ENCODE measurements at places on chromosomes 3 and 15.

DNA sequence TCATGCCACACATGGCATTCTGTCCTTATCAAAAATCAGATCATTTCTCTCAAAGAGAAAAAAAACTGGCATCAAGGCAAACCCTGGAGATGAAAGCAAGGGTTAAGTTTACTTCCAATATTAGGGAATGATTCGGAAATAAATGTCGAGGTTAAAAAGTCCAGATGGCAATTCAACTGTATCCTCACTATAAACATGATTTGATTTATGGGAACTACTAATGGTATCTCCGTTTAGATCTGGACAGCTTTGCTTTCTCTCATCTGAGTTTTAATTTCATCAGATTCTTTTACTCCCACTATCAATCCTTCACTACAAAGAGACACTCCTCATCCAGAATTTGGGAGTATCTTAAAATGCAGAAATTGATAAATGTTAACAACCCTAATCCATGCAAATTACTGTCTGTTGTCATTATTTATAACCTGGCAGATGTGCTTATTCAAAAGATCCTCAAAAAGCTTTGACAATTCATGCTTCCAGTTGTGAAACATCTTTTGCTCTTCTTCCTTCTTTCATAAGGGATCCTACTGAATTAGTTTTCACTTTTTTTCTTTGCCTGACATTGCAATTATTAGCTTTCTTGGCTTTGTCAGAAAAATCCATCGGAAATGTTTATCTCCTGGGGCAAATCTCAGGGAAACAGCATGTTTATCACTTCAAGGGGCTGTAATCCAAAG lies 903.2 kb downstream of the MCTP2 start:
- no peak for ATAC-seq

DNA sequence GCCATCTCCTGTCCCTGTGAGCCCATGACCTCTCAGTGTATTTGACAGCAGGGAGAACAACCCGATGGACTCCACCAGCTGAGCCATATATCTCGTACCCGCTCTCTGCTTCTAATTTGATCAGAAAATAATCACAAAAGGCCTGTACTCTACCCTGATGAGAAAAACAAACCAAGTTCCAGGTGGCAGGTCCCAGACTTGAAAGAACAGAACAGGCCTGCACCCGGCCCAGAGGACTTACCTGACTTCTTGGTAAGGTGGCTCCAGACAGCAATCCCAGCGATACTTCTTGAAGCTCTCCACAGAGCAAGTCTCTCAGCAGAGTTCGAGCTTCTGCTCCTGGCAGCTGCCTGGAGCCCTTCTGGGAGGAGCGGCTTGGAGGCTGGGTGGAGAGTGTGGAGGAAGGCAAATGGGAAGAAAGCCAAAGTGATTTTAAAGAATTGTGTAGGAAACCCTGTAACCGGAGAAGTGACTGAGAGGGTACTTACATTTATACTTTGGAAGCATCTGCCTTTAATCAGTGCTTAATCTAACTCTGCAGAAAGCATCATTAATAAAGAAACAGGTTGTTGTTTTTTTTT lies 91.6 kb downstream of the SCN11A start:
- no peak for ATAC-seq

- no peak for ATAC-seq
These were observed 21.9 kb downstream of the AKAP13 start for GRCh38 chr15:85402195-85402881.

- no peak for ATAC-seq
These were observed 125.8 kb upstream of the STT3B start for GRCh38 chr3:31406896-31407295.

- peak; percentile 70 for ATAC-seq
These were observed 314.7 kb downstream of the LPP start for GRCh38 chr3:188468662-188469061.

DNA sequence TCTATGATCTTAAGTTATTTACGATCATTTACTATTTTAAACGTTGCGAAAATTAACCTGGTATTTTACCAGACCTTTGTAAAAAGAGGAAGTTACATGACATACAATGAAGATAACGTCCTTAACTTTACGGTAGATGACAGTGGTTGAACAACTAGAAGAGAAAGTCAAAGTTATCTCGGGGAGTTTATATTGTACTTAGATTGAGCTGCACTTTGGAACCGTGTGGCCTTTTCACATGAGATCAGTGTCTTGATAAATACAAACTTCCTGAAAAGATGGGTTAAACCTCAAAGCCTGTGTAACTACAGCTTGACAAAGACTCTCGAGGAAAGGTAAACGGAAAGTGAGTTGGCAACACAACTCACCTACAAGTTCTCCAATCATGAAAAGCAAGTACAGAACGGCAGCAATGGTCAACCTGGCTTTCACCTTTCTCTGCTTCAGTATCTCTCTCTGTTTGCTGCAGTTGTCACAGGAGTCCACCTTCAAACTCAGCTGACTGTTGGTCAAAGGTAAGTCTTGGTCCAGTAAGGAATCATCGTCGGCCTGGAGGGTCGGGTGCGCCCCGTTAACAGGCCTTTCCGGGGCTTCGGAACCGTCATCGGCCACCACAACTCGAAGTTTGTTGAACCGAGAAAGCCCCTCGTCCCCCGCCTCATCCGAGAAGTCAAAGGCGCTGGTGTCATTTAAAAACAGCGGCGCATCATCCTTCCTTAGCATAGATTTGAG lies 793 bp downstream of the SLC30A4 start:
- peak; percentile 13 for ATAC-seq

DNA sequence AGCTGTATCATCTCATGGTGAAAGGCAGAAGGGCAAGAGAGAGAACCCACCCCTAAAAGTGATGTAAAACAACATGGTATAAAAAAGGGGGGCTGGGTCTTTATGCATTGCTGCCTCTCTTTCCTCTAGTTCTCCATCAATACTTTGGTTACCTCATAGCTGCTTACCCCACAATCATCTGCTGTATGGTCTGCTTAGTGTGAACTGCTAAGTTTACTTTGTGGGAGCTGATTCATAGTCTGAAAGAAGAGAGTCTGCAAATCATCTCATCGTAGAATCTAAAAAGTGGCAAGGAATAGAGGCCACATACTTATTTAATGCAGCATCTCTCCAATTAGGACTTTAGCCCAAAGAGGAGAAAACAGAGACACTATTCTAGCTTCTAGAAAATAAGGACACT lies 546.8 kb downstream of the GBE1 start:
- no peak for ATAC-seq

DNA sequence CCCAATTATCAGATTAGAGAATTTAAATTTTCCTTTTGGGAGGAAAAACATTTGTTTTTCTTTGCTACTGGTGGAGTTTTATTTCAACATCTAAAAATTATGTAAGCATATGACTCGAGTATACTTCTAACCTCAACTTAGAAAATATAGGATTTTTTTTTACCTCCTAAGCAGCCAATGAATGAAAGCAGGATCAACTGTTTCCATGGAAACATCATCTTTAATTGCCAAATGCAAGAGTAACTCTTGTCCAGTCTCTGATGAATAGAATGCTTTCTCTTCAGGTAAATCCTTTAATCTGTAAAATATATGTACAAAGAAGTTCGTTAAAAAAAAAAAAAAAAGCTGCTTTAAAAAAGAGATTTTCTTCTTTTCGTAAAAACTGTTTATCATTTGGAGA lies 93.6 kb downstream of the CNTN3 start:
- ATAC-seq, result no peak

- no peak for ATAC-seq
These were observed 11.9 kb downstream of the TMEM158 start for GRCh38 chr3:45214061-45214680.

- no peak for ATAC-seq
These were observed 52.4 kb downstream of the KLHL25 start for GRCh38 chr15:85742186-85742821.

- peak; percentile 67 for ATAC-seq
These were observed 623 bp downstream of the ZNF639 start for GRCh38 chr3:179323197-179324110.

GRCh38 chr3:177448987-177449359 lies 251.7 kb upstream of the TBL1XR1 start:
- no peak for ATAC-seq

DNA sequence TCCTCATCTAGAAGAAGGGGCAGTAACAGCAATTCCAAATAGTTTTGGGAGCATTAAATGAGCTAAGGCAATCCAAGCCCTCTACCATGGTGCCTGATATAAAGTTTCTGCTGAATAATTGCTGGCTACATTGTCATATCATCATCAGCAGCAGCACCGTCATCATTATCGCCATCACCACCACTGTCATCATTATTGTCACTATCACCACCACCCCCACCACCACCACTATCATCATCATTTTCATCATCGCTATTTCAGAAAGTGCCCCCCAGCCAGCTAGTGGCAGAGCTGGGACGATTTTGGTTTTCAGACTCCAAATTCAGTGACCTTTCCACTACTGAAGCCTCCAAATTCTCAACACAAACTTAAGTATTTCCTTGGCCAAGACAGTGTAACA lies 15.0 kb downstream of the XCR1 start:
- no peak for ATAC-seq

- ATAC-seq, result no peak
These were observed 11.5 kb downstream of the CSK start for GRCh38 chr15:74793135-74794028.

GRCh38 chr15:78100886-78101285 lies 8.5 kb downstream of the SH2D7 start:
- no peak for ATAC-seq

- ATAC-seq, result no peak
These were observed 62.0 kb downstream of the C3orf70 start for GRCh38 chr3:185090811-185091210.

- no peak for ATAC-seq
These were observed 192.2 kb upstream of the MME start for GRCh38 chr3:154887869-154888268.

DNA sequence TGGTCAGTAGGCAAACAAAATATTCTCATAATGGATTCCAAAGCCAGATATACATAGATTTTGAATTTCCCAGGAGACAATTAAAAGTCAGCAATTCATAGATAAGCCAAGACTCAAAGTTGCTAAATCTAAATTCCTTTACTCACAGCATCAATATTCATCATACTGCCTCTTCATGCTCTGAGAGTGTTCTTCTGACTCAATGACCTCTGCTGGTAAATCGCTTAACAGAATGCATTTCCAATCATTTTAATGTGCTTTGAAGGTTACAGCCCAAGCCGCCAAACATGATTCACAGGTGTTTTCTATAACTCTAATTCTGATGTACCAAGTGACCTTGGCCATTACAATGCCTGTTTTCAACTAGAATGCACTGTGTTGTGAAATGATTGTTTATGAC lies 24.2 kb upstream of the SLC4A7 start:
- ATAC-seq, result no peak

- ATAC-seq, result peak; percentile 54
These were observed 5.9 kb upstream of the TKT start for GRCh38 chr3:53261712-53262111.

DNA sequence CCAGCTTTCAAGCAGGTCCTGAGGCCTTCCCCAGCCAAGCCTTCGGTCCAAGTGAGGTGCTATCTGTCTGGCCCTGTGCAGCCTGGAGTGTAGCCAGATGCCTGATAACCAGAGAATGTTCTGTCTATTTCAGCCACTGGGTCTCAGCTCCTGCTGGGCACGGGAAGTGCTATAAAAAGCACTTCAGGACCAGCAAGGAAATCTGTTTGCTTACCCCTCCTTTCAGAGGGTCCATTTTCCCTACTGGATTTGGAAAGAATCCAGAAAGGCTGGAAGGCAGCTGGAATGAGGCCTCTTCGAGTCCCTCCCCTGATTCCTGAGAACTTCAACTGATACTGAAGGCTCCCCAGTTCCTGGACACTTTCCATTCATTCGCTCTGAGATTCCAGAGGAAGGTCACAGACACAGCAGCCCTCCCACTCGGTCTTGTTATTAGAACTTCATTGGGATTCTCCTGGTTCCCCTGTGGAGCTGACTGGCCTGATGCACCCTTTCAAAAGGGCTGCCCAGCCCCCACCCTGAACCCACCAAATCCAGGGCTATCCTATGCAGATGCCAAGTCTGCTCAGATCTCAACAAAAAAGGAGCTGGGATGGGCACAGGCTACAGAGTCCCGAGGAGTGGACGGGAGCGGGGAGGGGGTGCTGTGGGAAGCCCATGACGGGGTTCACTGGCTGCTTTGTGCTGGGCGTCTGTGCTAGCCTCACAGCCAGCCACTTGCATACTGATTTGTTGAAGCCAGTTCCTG lies 70.4 kb downstream of the UMPS start:
- ATAC-seq, result no peak

- no peak for ATAC-seq
These were observed 66.5 kb upstream of the FNDC3B start for GRCh38 chr3:171972871-171973348.

- peak; percentile 82 for ATAC-seq
These were observed 162.4 kb upstream of the CFAP20DC start for GRCh38 chr3:59212128-59212779.

- no peak for ATAC-seq
These were observed 1.1 kb upstream of the RBMS3 start for GRCh38 chr3:29279806-29280205.

DNA sequence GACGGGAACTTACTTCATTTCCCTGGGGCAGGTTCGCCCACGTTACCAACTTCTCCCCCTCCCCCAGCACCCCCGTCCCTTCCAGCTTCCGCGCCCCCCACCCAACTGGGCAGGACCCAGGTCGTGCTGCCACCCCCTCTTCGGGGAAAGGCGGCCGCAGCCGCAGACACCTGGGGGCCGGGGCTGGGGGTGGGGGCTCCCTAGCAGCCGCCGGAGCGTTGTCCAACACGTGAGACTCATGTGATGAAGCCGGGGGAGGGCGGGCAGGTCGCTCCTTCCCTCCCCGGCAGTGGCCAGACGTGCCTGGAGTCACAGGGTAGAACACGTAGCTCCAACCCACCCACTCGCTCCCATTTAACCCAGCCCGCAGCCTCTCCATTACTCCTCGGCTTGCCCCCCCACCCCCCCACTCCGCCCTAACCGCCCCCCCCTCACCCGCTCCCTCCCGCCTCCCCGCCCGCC lies 240 bp upstream of the BHLHE40 start:
- ATAC-seq, result peak; percentile 71

- ATAC-seq, result no peak
These were observed 24.7 kb downstream of the SLC24A1 start for GRCh38 chr15:65646486-65646885.

GRCh38 chr3:25288413-25288812 lies 139.7 kb upstream of the RARB start:
- ATAC-seq, result no peak
